ENCODE measurements at places on chromosomes 12 and 14. TPM values are rescaled to one million over a fixed set of nuclear protein-coding genes. Genes with fewer than 3 reads are reported as not detected.

The PMCH gene
- total RNA-seq: not detected

The DCN gene
- 17.9 TPM for total RNA-seq

The PLA2G1B gene
- not detected for total RNA-seq

The ACOT4 gene
- 0.98 TPM for total RNA-seq

The PRB4 gene
- not detected for total RNA-seq

The GARIN6 gene
- not detected for total RNA-seq

The MIP gene
- not detected for total RNA-seq

The SPX gene
- total RNA-seq: 0.19 TPM

The KRT83 gene
- total RNA-seq: not detected

The EID3 gene
- total RNA-seq: 3.0 TPM

The KRT6B gene
- not detected for total RNA-seq

The RDH12 gene
- not detected for total RNA-seq

Data from neural crest cell (in vitro differentiated cells).